HFFc6 (cell line): ENCODE measurements at places on chromosomes 11 and 22. TPM values are rescaled to one million over a fixed set of nuclear protein-coding genes. Genes with fewer than 3 reads are reported as not detected.

GRCh38 chr11:121067453-121067852 lies 33.6 kb upstream of the TECTA start:
- DNase-seq = no peak

DNA sequence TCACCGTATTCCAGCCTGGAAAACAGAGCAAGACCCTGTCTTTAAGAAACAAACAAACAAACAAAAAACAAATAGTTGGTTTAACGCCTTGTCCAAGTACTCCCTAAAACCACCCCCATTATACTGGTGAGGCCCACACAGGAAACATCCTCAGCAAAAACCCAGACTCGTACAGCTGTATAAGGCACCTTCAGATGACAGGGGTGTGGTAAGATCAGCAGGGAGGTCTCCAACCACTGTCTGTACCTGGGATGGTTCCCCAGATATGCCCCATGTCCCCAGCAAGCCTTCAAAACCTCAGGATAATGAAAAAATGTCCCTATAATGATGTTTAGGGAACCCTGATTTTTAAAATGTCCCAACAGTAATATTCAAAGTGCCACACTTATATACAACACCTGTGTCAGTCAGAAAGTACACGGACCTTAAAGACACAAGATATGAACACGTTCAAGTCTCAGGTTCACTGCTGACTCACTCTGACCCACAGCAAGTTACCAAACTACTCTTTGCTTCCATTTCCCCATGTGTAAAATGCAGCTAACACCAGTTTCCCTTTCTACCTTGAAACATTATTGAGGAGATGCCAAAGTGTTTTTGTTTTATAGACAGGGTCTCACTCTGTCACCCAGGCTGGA lies 9.3 kb downstream of the SF3A1 start:
- no peak for DNase-seq

The CTTN gene
- 385 and 411 TPM in 2 replicates for total RNA-seq

The CDC42EP1 gene
- 91.2 to 105 TPM (median 93.3 TPM) in 3 replicates for total RNA-seq

The SMTNL1 gene
- total RNA-seq = not detected in 3 replicates

- DNase-seq = no peak
Observed at GRCh38 chr11:43316451-43316850, 4.7 kb downstream of the API5 start.

GRCh38 chr11:36243641-36244040 lies 45.6 kb downstream of the COMMD9 start:
- no peak for DNase-seq

- no peak for DNase-seq
Observed at GRCh38 chr11:69470793-69471728, 10.4 kb upstream of the LINC01488 start.

DNA sequence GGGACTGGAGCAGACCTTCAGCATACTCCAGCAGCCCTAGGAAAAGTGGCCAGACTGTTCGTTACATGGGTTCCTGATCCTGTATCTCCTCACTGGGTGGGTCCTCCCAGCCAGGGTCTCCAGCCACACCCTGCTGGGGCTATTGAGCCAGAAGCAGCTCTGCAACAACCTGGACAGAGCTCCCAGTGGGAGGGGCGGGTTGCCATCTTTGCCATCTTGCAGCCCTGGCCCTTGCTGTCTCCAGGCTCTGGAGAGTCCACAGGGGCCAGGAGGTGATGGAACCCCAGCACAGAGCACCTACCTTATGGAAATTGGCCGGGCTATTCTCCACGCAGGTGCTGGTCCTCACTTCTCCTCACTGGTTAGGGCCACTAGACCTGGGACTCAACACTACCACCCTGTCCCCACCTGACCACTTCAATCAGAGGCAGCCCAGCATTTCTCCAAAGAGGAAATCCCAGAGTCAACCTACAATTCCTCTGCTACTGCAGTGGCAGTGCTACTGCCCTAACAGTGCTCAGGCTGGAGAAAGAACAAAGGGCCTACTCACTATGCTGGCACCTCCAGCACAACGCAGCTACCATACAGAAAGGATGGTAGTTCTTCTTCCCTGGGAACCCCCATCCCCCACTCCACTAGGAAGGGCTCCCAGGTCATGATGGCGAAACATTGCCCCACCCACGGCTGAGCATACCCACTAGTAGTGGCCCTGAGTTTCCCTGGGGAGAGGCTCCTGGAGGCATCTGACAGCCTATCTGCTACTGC lies 290.2 kb upstream of the NCAM1 start:
- DNase-seq = no peak

GRCh38 chr11:43936076-43936475 lies 6.4 kb upstream of the C11orf96 start:
- no peak for DNase-seq

GRCh38 chr22:16387088-16387487 lies 205.5 kb downstream of the CCT8L2 start:
- DNase-seq = no peak

The IFITM10 gene
- total RNA-seq = 0.45 to 0.97 TPM (median 0.71 TPM) in 3 replicates

DNA sequence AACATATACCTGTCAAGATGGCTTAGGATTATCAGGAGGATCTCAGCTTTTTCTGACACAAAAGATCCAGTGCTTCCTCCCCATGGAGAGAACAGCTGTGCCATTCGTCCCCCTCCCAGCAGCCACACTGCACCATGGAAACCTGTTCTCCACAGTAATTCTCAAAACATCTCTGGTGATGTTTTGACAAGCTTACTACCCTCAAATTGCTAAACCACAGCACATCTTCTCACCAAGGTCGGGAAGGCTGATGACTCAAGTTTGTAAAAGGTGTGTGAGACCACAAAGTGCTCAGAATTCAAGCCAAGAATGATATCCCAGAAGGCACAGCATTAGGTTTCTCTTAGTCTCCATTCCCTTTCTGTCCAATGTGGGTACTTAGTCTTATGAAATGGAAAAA lies 3.9 kb upstream of the RAB38 start:
- no peak for DNase-seq

The OMP gene
- total RNA-seq = not detected in 3 replicates

DNA sequence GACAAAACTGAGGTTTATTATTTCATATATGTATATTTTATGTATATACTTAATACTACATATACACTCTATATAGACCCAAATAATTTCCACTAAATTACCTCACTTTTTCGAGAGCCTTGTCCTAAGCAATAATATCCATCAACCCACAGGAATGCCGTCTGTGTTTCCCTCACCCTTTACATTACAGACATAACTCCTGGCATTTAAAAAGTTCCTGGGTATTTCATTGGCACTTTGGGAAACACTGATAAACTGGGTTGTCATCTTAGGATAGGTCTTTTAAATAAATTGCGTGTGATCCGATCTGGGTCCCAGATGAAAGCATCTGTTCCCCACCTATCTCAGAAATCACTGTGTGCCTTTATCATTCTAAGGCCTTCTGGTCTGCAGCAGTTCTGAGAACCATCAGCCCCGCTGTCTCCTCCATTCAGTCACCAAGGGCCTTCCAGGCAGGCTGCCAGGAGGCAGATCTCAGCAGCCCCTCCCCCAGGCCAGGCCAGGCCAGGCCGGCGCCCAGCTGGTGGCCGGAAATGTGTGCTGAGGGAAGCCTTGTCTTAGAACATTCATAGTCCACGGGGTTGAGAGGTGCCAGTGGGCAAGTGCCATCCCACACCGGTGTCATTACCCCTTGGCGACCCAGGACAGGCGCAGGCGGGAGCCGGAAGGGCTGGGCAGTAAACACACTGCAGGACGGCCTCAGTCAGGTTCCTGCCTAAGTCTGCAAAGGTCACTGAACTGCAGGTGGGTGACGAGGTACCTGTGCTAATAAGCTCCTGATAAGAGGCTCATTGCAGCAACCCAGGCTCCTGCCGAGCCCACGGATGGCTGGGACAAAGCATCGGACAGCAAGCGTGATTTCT lies 3.3 kb downstream of the FGF19 start:
- peak; percentile 36 for DNase-seq

GRCh38 chr11:10122326-10123197 lies 171.5 kb downstream of the SBF2 start:
- DNase-seq = peak; percentile 39

DNA sequence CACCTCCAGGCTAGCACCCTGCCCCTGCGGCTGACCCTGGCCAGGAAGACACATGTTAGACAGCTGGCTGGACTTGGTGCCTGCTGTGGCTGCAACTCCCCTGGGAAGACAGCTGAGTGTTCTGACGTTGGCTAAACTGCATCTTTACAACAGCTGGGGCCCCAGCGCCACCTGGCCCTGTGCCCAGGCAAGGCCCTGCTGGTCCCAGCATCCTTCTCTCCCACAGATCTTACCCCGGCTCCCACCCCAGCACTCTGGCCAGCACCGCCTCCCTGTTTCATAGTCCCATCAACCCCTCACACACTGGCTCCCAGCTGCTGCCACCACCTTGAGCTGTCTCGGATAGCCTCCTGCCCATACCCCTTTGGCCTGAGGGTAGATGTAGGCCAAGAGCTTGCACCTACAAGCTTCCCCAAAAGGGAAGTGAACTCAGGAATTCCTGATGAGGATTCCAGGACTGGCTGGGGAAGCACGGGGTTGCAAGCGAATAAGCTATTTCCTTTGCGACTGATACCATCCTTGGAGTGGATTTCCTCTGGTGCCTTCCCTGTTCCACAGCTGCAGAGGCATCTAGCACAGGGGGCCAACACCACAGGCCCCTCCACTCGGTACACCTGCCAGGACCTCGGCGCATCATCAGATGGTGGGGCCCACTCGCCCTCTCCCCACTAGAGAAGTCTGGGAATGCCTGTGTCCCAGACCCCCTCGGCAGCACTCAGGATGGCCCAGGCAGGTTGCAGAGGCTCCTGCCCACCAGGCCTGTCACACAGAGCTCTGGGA lies 28.5 kb downstream of the RSPH14 start:
- no peak for DNase-seq

DNA sequence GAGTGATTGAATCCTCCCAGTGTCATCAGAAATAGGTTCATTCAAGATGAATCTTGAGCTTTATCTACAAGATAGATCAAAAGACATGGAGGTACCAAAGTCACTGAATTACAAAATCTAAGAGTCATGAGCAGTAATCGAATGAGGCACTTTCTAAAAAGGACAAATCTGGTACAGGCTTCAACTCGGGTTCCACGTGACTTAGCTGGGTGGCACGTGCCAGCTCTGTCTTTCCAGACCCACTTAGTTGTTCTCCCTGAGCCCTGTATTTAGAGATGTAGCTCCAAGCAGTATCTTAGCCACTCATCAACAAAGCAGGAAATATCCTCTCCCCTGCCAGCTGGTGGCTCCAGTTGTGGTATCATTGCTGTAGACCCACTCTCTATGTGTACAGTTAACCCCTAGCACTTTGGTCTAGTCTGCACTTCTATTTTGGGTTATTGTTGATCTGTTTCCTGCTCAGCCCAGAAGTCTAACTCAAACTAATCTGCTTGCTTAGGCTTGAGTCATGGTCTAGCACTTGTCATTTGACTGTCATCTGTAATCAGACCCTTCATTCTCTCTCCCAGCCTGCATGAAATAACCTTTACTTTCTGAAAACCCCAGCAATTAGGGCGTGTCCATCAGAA lies 528.7 kb downstream of the ETS1 start:
- DNase-seq = no peak

DNA sequence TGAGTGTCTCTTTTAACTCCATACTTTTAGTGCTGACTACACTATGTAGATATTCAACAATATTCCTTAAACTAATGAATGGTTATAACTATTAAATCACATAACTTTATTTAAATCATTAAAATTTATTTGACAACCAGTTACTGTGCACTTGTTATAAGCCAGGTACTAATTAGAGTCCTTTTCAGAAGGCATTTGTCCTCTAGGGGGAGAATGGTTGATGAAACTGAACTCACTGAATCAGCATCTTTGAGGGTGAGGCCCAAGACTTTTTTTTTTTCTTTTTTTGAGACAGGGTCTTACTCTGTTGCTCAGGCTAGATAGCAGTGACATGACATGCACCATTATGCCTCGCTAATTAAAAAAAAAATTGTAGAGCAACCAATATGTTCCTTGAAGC lies 515.6 kb upstream of the CCDC90B start:
- no peak for DNase-seq

- DNase-seq = no peak
Observed at GRCh38 chr11:69551963-69552362, 70.5 kb downstream of the LINC01488 start.

DNA sequence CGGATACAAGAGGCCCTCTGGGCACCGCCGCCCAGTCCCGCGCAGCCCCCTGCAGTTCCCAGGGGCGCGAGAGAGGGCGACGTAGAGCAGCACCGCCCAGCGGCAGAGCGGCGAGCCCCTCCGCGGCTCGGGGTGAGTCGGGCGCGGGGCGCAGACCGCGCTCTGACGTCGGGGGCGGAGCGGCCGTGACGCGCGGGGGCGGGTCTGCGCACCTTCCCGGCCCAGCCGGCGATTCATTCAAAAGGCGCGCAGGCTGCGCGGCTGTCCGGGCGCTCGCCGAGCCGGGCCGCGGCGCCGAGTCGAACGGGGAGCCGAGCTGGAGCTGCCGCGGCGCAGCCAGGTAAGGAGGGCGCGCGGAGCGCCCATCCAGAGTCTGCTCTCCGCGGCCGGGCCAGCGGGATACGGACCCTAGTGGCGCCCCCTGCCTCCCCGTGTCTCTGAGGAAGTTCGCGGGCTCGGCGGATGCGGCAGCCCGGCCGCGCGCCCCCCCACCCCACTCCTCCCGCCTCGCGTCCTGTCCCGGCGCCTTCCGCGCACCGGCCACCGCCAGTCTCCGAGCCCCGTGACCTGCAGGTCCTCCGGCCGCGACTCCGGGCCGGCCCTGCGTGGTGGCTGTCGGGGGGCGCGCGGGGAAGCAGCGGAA lies at the start of gene RELT:
RELT (plus strand) TSS at position 240 of the 643 bp plus-strand sequence. CDS start 12,738 bp downstream, outside the sequence.
- peak; percentile 82 for DNase-seq

DNA sequence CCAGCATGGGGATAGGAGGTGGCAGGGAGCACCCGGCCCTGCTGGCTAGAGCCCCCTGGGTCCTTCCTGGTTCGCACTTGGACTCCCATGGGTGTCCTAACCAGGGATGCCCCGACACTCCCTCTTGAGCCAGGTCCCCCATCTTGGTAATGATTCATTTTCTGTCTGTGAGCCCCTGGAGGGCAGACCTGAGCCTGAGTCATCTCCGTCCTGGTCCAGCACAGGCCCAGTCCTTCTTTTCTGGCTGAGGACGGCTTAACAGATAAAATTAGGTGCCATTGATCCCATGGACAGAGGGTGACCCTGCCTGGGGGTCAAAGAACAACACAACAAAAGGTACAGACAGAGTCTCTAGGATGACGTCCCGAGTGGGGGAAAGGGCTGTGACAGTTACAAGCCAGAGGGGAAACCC lies 3.5 kb downstream of the RHOD start:
- no peak for DNase-seq

GRCh38 chr11:20634044-20634443 lies 34.6 kb downstream of the SLC6A5 start:
- DNase-seq = no peak

The HBB gene
- total RNA-seq = not detected in 3 replicates

DNA sequence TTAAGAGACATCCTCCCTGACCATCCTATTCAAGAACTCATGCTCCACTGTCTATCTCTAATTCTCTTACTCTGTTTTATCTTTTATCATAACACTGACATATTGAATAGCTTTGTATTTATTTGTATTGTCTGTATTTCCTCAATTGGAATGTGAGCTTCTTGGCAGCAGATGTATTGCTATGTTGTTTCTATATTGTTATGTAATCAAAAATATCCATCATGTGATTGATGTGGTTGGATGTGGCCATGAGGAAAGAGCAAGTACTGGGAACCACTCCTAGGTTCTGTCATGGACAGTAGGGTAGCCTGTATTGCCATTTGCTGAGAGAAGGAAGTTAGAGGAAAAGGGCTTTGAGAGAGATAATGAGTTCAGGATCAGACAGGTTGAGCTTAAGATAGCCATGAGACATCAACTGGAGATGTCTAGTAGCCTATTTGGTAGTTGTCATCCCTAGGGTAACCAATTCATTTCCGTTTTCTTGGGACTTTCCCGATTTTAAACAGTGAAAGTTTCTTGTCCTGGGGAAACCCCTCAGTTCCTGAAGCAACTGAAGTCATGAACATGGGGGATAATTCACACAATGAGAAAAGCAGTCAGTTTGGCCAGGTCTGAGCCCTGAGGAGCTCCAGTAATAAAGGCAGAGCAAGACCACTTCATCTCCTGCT lies 404.5 kb downstream of the INSC start:
- DNase-seq = no peak
